ENCODE measurements at places on chromosomes 12 and 14.

GRCh38 chr12:96375170-96375569 is 25.1 kb downstream of the CDK17 start:
- DNase-seq: no peak

- no peak for DNase-seq
Measured at GRCh38 chr12:907413-908185, 41.9 kb downstream of the RAD52 start.

DNA sequence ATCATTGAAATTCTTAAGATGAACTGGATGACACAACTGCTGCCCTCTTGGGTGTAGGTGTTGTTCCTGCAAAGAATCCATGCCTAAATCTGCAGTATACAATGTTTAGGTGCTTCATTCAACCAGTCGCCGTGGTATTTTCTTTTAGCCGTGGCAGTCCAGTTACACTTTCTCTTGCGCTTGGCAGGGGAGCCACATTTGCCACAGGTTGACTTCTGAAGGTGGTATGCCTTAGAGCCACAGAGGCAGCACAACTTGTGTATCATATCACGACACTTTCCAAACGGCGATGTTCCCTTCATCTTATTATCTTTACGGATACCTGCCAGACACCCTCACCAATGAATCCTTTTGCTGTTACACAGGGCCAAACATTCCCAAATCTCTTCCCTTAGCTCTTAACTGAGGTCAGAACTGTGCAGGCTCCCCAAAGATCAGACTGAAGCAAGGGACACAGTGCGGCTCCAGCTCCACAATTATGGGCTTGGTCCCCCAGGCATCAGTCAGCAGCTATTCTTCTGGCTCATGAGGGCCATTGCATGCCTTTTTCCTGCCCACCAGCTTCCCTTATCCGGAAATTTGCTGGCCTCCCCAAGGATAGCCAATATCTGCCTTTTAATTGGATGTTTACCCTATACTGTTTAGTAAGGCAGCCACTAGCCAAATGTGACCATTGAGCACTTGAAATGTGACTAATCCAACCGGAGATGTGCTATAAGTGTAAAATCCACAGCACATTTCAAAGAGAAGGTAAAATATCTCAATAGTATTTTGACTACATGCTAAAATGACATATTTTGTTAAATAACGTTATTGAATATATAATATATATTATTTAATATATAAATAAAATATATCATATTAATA is 50.7 kb downstream of the SENP1 start:
- no peak for DNase-seq

GRCh38 chr14:25026476-25027137 is 23.3 kb downstream of the STXBP6 start:
- no peak for DNase-seq

- DNase-seq: peak; percentile 62
Measured at GRCh38 chr12:47419497-47419896, 286.3 kb downstream of the RPAP3 start.

- DNase-seq: peak; percentile 12
Measured at GRCh38 chr12:3770891-3771290, 18.0 kb upstream of the CRACR2A start.

GRCh38 chr14:85915711-85916110 is 385.8 kb downstream of the FLRT2 start:
- DNase-seq: no peak

GRCh38 chr12:27534765-27535161 is 10.8 kb downstream of the PPFIBP1 start:
- no peak for DNase-seq

DNA sequence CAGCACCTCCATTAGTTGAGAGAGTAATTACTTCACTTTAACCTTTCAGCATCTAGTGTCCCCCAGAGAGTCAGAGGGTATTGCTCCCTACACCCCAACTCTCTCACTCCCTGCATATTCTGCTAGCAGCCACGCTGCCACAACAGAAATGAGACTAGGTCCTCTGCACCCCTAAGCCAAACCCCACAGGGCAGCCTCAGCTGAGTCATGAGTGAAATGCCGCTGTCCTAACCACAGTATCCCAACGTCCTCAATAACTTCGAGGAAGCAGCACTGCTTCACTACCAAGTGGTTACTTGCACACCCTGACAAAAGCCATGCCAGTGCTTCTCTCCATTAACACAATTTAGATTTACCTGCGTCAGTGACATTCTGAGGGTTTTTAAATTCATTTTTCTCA is 6.9 kb upstream of the LYZ start:
- DNase-seq: no peak

DNA sequence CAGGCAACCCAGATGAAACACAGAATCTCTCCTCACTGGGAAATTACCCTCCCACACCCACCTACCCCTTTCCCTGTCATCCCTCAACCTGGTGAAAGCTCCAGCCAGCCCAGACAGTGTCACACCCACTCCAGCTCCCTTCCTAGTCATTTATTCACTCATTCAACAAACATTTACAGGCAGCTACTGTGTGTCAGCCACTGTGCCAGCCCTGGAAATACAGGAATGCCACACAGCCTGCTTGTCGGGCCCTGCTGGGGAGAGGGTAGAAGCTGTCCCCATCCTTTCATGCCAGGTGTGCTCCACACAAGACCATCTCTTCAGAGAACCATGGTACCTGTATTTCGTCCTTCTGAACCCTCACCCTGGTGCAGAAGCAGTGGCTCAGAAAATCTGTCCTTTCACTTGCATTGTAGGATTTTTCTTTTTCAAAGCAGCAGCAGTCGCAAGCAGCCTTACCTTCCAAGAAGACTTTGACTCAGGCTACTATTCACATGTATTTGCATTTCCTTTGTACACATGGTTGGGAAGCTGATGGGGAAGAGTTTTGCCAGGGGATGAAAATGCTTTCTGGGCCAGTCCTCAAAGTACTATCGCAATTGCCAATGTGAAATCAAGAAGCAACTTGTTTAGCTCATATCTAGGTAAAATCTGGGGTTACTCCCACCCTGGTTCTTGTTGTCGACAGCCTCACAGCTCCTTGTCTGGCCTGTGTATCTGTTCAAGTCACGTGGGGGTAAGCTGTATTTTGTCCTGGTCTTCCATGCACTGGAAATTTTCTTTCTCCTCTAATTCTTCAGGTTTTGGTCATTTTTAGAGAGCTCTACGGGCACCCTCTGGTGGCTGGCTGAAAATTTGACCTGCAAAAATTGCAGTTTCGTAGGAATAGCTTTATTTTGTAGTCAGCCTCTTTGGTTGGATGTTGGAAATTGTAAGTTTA is 147.4 kb upstream of the EGLN3 start:
- peak; percentile 58 for DNase-seq

DNA sequence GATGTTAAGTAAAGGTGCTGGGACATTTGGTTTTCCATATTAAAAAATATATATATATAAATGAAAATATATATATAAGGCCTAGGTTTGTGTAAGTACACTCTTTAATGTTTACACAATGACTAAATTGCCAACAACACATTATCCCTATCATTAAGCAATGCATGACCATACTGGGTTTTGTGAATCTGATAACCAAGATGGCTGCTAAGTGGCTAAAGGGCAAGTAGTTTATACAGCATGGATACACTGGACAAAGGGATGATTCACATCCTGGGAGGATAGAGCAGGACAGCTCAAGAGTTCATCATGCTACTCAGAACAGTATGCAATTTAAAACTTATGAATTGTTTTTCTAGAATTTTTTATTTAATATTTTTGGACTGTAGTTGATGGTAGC is 89.3 kb downstream of the FIGNL2 start:
- DNase-seq: peak; percentile 20

DNA sequence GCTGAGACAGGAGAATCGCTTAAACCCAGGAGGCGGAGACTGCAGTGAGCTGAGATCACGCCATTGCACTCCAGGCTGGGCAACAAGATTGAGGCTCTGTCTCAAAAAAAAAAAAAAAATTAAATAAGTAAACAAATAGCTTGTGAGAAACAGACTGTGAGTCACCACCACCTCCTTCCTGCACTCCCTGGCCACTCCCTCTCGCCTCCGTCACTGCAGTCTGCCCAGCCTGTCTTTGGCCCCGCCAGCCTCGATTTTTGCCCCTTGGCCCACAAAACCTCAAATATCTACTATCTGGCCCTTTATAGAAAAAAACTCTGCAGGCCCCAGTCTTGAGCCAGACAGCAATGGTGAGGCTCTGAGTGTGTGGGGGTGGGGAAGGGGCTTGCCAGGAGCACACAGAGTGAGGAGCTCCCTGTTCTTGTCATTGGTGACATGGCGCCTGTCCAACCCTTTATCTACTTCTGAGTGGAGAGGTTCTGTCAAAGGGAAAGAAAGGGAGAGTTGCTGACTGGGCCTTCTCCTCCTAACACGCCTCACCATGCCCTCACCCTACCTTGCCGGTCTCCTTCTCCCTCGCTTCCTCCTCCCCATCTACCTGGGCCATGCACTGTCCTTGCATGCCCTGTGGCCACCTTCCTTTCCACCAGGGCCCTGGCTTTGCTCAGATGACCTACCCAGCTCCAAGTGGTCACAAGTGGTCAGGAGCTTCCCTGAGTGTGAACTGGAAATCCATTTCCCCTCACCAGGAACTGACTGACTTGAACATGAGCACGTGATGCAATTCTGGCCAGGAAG is 22.1 kb downstream of the LGMN start:
- peak; percentile 97 for DNase-seq

DNA sequence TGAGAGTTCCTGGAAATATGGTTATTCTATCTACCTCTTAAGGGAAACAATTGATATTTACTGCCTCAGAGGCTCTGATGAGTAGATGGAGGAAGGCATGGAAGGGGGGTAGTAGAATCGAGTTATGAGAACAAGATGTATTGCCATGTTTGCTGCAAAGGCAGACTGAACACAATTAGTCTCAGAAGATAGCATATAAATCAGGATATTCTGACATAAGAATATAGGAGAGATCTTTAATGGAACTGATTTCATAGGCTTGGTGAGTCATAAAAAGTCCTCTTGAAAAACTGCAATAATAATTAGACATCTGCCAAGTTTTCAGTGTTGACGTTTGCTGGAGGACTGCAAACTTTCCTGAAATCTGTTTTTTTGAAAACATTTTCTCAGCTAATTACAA is 636.1 kb downstream of the TMTC2 start:
- no peak for DNase-seq

GRCh38 chr12:82651489-82651888 is 35.2 kb upstream of the TMTC2 start:
- DNase-seq: no peak

DNA sequence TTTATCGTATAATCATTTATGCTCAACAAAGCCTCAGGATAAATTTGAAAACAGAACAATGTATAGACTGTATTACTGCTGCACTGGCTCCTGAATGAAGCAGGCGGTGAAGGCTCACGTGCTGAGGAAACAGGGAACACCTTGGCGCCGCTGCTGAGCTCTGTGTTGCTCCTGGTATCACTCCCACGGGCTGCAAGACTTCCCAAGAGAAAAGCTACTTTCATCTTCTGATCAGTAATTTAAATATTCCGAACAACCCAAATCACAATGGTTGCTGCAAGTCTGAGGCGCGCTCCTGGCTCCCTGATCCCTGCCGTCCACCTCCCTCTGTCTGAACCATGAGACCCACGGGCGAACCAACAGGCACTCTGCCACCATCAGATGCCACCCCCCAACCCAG is 15.7 kb downstream of the PGAM5 start:
- no peak for DNase-seq

DNA sequence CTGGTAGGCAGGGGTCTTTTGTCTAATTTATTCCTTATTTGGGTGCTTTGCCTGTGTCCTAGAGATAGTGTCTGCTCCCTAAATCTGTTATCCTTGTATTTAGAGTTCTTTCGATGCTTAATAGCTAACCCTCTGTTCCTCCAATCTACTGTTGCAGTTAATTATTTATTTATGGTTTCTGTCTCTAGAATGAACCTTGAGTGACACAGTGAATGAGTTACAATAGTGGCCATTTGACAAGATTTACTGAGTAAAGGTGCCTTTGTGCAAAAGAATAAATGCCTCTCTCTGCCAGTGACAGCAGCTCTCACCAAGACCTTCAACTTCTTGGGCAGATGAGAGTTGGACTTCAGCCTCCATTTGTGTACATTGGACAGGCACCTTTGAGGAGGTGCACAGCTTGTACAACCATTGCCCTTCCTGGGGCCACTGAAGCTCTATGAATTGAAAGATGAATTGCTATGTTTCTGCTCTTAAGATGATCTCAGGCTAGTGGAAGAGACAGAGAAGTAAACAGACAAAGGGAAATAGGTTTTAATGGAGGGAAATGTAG is 165.9 kb downstream of the DERA start:
- DNase-seq: no peak

DNA sequence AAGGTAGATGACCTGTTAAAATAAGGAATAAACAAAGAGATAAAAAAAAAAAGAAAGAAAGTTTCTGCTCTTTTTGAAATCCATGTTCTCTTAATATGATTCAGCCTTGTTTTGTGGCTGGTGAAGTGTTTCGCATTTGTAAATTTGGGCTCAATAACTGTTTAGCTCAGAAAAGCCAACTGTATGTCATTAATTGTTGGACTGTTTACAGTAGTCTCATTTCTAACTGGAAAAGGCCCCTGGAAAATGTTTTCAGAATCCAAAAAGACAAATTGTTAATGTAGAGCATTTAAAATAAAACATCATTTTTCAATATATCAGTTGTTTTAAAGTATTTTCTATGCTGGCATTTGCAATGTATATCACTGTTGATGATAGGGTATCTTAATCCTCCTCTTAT is 47.4 kb upstream of the DYRK2 start:
- DNase-seq: no peak

DNA sequence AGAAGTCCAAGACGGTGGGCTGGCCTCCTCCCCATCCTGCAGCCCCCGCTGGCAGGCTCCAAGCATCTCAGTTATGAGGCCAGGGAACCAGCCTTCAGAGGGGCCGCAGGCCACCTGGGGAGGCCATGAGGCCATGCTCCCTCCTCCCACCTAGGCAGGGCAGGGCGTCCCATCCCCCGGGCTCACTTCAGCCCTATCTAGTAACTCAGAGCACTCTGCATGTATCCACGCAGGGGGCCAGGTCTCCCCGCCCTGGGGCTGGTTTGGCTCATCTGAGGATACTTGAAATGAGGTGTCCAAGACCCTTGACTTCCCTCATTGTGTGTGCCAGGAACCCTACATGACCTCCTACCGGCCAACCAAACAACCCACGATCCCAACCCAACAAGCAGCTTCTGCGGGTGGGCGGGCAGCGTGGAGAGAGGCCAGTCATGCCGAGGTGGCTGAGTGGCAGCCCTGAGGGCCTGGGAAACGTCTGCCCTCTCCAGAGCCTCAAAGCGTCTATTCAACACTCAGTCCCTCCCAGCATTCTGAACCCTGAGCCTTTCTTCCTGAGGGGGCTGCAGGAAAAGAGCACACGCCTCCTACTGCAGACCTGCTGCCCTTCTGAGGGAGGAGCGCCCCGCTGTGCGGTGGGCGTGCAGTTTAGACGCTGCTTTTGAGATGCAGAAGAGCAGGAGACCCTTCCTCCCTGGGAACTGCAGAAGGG is 16.8 kb downstream of the ISCA2 start:
- peak; percentile 31 for DNase-seq

- DNase-seq: no peak
Measured at GRCh38 chr14:88503754-88504406, 50.9 kb downstream of the PTPN21 start.

GRCh38 chr12:45669792-45670191 is 59.7 kb upstream of the ARID2 start:
- DNase-seq: no peak

GRCh38 chr12:126644236-126645020 is 1579.2 kb downstream of the AACS start:
- DNase-seq: no peak

GRCh38 chr12:4486980-4487379 is 41.4 kb upstream of the FGF6 start:
- no peak for DNase-seq

All from mesenchymal stem cell (in vitro differentiated cells and primary cell).